ENCODE measurements at places on chromosomes 4 and X. TPM values are rescaled to one million over a fixed set of nuclear protein-coding genes. Genes with fewer than 3 reads are reported as not detected.

DNA sequence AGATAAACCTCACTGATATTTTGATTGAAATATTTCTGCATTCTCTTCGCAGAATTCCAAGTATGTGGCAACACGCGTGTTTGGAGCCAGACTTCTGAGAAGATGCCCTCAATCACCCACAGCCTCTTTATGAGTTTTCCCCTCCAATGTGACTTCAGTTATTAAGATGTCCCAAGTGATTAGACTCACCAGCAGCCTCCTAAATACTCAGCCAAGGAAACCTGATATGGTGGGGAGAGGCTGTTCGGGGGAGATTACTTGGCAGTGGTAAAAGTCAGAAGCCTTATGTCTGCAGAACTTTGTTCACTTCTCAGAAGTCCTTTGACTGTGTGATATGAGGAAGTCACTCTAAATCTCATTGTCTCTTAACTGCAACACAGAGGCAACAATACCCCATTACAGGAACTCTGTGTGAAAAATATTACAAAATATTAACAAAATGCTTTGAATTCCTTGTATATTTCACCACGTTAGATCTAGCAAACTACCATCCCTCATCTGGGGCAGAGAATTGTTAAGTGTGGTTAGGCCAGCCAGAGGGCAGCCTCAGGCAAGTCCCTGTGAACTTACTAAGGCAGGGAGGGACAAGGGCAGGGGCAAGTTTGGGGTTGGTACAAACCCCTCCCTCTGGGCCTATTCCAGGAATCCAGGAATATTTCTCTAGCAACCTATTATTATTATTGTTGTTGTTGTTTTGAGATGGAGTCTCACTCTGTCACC is 151.4 kb upstream of the USP9X start:
- H3K27me3 ChIP-seq, result no peaks in the 10 kb centered on the region
- peak overlapping the region; percentile 95 for H3K27ac ChIP-seq
- no peak for DNase-seq
- peaks cover 19% of the 10 kb centered on the region for H3K4me1 ChIP-seq
- peak overlapping the region; percentile 73 for H3K4me3 ChIP-seq

DNA sequence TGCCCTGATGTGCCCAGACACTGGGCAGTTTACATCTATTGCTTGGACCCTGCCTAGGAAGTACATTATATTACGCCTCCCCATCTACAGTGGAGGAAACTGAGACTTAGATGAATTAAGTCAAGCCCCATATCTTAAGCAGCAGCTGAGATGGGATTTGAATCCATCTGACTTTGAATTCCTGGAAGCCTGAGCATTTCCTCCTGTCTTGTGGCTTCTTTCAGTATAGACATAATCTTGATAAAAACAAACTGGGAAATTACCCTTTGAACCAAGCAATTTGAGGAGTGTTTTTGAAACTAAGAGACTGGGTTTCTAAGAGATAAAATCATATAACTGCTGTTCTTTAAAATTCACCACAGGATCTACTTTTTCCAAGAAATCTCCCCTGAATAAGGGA is 18.6 kb downstream of the LIMCH1 start:
- no peak overlapping the region for H3K4me3 ChIP-seq
- H3K27me3 ChIP-seq, result peaks cover 3% of the 10 kb centered on the region
- no peak for DNase-seq
- H3K36me3 ChIP-seq, result no peaks in the 10 kb centered on the region
- no peak overlapping the region for H3K27ac ChIP-seq

GRCh38 chr4:157222771-157223160 is 2.2 kb downstream of the GRIA2 start:
- H3K4me1 ChIP-seq, result peaks cover 2% of the 10 kb centered on the region
- no peak overlapping the region for H3K27ac ChIP-seq
- no peak for DNase-seq
- peaks cover 36% of the 10 kb centered on the region for H3K27me3 ChIP-seq
- H3K4me3 ChIP-seq, result no peak overlapping the region

Gene PRRG3
- total RNA-seq, result not detected

Gene PHOX2B
- not detected for total RNA-seq

Gene PCDH10
- not detected for total RNA-seq

Measured in activated CD4-positive, alpha-beta T cell treated with anti-CD3 and anti-CD28 coated beads, Interleukin-2, amount 10 ng/mL, durations not matched to agents 7 days and 5 days (primary cell).